ENCODE measurements at places on chromosomes 11 and 22. TPM values are rescaled to one million over a fixed set of nuclear protein-coding genes. Genes with fewer than 3 reads are reported as not detected.

The OR5L1 gene
- not detected for total RNA-seq

The NEFH gene
- total RNA-seq = 6.6 TPM

The LGR4 gene
- total RNA-seq = 0.05 TPM

DNA sequence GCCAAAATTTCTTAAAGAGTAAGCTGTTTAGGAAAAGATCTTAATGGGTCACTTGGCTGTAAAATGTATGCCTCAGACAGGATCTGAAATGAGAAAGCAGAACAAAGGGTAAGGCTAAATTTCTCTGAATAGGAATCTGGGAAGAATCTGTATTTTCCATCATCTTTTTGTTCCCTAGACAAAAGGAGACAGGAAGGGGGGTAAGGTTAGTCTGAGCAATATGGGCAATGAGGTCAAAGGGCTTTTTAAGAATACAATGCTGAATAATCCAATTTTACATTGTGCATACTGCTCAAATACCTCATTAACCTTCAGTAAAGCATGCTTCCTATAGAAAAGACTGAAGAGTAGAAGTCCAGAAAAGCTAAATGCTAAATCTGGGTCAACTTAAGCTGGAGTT, 34.6 kb downstream of the CLDN25 start:
- no peak overlapping the region for H3K27ac ChIP-seq
- no peak for DNase-seq
- no peak overlapping the region for H3K4me3 ChIP-seq
- H3K27me3 ChIP-seq = no peaks in the 10 kb centered on the region

- H3K4me3 ChIP-seq = no peak overlapping the region
- H3K27ac ChIP-seq = peak overlapping the region; percentile 79
- H3K4me1 ChIP-seq = peaks cover 23% of the 10 kb centered on the region
These were observed 11.6 kb downstream of the UVRAG start for GRCh38 chr11:75826461-75827230.

GRCh38 chr11:62236187-62236586, 5.9 kb upstream of the SCGB1D2 start:
- H3K27me3 ChIP-seq = peaks cover 60% of the 10 kb centered on the region
- no peak for DNase-seq
- no peak overlapping the region for H3K4me3 ChIP-seq

DNA sequence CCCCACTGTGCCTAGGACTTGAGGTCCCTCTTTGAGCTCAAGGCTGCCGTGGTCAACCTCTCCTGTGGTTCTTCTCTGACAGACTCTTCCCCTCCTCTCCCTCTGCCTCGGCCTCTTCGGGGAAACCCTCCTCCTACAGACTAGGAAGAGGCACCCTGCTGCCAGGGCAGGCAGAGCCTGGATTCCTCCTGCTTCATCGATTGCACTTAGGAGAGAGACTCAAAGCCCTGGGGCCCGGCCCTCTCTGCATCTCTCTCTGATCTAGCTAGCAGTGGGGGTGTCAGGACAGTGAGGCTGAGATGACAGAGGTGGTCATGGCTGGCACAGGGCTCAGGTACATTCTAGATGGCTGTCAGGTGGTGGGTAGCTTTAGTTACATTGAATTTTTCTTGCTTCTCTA, 63.6 kb upstream of the EMID1 start:
- no peaks in the 10 kb centered on the region for H3K36me3 ChIP-seq
- H3K27me3 ChIP-seq = peaks cover 2% of the 10 kb centered on the region
- H3K4me1 ChIP-seq = no peaks in the 10 kb centered on the region

All from natural killer cell treated with Interleukin-12 subunit alpha and Interleukin-12 subunit beta and Interleukin-15 and Interleukin-18, amount 100 ng/mL, for 72 hours (primary cell).